HFFc6 (cell line): ENCODE measurements at places on chromosomes 3 and 15. TPM values are rescaled to one million over a fixed set of nuclear protein-coding genes. Genes with fewer than 3 reads are reported as not detected.

GRCh38 chr3:12369029-12369428 lies 80.2 kb downstream of the PPARG start:
- H3K36me3 ChIP-seq, result no peaks in the 10 kb centered on the region
- H3K27ac ChIP-seq, result no peak overlapping the region
- H3K4me1 ChIP-seq, result peaks cover 42% of the 10 kb centered on the region
- H3K27me3 ChIP-seq, result peaks cover 2% of the 10 kb centered on the region; the same call in 1 of the 2 replicates

DNA sequence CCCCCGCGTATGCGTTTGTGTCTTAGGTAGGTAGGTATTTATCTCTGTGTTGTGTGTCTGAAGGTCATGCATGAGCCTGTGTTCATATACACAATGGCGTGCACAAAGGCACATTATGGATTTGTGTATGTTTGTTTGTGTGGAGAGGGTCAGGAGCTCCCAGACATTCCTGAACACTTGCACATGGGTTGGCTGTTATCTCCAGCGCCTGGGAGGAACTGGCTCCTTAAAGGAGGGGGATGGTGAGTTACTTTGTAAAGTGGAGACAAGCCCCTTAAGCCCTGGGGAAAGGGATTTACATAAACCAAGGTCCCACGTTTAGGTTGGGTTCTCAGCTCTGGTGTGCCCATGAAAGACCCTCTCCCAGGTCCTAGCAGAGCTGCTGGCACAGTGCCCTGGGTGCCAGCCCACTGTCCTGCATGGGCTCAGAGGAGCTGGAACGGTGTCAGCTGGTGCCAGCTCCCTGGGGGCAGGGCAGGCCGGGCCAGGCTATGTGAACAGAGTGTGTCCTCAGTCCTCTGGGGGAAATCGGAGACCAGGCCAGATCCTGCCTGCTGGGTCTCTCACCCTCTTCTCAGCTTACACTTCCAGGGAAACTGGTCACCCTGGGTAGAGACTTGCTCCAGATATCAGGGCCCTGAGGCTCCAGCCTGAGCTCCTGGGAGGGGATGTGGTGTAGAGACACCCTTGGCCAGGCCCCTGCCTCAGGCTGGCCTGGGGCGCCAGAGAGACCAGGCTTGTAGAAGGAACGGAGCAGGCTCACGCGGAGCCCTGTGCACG lies 25.1 kb downstream of the SNX33 start:
- H3K27ac ChIP-seq, result peak overlapping the region; percentile 82
- H3K4me1 ChIP-seq, result peaks cover 62% of the 10 kb centered on the region
- H3K4me3 ChIP-seq, result peak overlapping the region; percentile 51
- H3K27me3 ChIP-seq, result peaks cover 15% of the 10 kb centered on the region
- no peaks in the 10 kb centered on the region for H3K36me3 ChIP-seq
- peak; percentile 72 for DNase-seq

GRCh38 chr15:69562564-69562963 lies 109.9 kb downstream of the RPLP1 start:
- no peaks in the 10 kb centered on the region for H3K36me3 ChIP-seq
- DNase-seq, result no peak
- H3K4me3 ChIP-seq, result no peak overlapping the region
- no peak overlapping the region for H3K27ac ChIP-seq
- peaks cover 29% of the 10 kb centered on the region for H3K27me3 ChIP-seq
- peaks cover 11% of the 10 kb centered on the region for H3K4me1 ChIP-seq

GRCh38 chr3:123739106-123739505 lies 145.0 kb downstream of the MYLK start:
- H3K27ac ChIP-seq, result peak overlapping the region; percentile 94
- peaks cover 81% of the 10 kb centered on the region for H3K36me3 ChIP-seq
- peaks cover 15% of the 10 kb centered on the region for H3K27me3 ChIP-seq

IQCF5 gene
- total RNA-seq, result not detected in 3 replicates

SPTBN5 gene
- total RNA-seq, result 0.15 to 0.24 TPM (median 0.17 TPM) in 3 replicates
